CD4-positive, alpha-beta T cell treated with Interferon alpha-2 for 1 hour (primary cell): ENCODE measurements at places on chromosomes 11 and 22.

DNA sequence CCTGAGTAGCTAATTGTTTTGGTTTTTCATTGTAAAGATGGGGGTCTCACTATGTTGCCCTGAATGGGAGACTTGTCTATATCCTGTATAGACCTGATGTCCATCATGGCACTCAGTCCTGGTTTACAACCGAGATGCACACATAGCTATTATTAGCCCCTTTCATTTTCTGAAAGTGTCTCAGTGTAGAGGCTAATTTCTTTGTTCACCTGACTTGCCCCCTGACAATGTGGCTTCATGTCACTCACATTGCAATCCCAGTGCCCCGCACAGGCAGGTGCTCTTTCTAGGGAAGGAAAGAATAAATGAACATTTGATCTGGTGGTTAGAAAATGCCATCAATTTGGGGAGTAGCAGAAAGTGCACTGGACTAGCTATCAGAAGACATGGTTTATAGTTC lies 13.1 kb upstream of the KDM2A start:
- no peak for DNase-seq

DNA sequence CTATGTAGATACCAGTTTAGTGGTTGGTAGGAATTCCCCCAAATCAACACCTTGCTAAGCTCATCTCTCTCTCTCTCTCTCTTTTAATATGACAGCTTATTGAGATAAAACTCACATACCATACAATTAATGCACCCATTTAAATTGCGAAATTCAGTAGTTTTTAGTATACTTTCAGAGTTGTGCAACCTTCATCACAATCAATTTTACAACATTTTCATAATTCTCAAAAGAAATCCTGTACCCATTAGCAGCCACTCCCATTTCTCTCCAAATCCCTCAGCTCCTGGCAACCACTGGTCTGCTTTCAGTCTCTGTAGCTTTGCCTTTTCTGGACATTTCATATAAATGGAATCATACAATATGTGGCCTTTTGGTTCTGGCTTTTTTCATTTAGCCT lies 13.3 kb downstream of the NNMT start:
- DNase-seq, result no peak

- no peak for DNase-seq
Observed at GRCh38 chr22:32777987-32778386, 23.5 kb upstream of the TIMP3 start.

DNA sequence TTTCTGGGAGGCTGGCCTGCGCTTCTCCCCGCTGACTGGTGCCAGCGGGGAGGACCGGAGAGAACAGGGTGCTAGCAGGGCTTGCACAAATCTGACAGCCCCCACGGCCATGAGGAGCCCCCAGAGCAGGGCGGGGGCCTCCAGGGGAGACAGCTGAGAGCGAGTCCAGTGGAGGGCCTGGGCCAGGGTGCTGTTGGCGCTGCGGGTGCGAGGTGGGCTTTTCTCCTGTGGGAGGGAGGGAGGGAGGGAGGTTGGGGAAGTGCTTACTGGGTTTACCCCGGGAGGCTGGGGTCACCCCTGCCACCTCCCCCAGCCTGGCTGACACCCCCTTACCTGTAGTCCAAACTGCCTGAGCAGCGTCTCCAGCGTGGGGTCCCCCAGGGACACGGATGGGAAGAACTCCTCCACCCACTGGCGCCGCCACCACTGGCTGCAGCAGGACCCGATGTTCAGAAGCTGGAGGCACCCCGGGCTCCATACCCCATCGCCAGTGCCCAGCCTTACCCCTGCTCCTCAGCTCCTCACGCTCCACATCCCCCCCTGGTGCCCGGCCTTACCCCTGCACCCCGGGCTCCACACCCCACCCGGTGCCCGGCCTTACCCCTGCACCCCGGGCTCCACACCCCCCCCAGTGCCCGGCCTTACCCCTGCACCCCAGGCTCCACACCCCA lies 3.9 kb downstream of the LMF2 start:
- DNase-seq, result no peak

DNA sequence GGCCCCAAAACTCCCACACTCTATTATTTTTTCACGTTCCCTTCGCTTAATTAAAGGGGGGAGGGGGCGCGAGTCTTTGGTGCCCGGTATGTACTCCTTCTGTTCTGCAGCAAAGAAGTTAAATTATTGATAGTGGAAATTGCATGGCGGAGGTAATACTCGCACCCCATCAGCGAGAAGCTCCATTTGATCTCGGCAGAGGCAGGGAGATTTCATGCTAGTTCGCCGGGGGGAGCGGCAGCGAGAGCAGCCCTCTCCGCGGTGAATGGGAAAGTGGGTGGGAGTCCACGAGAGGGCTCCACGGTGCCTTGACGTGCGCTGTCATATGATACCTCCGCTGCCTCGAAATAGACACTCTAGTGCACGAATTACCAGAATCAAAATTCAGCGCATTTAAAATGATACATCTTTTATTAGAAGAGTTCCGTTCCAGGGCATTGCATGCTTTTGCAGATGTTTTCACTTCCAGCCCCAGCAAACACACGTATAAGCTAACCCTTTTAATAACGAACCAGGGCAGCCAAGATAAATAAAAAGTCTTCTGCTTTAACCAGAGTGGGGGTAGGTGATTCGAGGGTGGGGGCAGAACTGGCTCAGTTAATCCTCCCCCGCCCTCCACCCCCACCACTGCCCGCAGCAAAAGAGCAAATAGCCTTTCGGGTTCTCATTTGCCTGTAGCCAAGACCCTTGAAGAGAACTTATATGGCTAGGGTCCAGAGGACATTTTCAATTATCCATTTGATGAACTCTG lies 1.3 kb upstream of the BDNF start:
- no peak for DNase-seq

- DNase-seq, result no peak
Observed at GRCh38 chr11:12241401-12241800, 131.0 kb downstream of the MICAL2 start.

- no peak for DNase-seq
Observed at GRCh38 chr11:82234256-82234655, 499.4 kb downstream of the FAM181B start.

DNA sequence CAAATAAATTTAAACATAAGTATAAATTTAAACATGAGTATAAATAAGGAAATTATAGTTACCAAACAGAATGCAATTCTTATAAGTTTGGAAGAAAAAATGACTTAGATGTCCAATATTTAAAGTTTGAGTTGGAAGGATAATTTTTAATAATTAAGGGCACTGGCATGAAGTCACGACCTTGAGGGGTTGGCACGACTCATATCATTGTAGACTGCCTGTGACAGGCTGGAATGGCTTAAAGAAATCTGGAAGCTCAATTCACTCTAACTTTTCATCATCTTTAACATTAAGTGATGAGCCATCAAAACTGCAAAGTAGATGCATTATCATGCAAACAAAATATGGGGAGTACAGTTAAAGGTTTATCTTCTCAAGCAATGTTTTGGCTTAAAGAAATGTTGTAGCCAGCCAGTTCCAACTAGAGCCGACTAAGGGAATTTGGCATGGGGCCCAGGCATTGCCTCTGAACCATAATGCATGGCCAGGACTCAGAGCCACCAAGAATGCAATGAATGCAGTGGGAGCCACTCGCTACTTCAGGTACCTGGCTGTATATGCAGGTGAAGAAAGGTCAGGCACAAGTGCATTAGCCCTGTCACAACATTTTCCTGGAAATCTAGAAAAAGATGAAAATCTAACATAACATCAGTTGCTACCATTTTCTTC lies 33.4 kb downstream of the PGR start:
- DNase-seq, result no peak

- DNase-seq, result peak; percentile 76
Observed at GRCh38 chr11:45771193-45771565, 33.8 kb upstream of the SLC35C1 start.

DNA sequence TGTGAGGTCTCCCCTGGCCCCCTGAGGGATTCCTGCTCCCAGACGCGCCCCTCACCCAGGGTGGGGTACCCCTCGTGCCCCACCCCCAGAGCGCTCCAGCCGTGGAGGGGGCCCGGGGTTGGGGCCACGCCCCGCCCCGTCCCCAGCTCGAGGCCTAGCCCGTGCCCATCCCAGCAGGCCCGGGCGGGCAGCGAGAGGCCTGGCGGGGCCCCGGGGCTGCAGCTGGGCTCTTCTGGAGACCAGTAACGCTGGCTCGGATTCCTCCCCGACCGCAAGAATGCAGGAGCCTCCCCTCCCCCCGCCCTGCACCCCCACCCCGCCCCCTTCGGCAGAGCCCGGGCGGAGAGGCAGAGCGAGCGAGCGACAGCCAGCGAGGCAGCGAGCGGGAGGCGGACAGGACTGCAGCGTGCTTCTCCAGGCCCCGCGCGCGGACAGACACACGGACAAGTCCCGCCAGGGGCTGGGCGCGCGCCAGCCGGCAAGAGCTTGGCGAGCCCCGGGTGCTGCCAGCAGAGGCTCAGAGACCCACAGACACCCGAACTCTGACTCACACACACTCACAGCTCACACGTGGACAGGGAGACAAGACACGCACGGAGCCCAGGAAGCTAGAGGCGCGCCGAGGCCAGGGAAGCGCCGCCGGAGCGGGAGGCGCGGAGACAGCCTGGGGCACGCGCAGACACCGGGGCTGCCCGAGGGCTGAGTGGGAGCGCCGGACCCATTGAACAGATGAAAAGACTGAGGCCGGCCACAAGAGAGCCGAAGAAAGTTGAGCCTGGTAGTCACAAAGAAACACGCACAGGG lies 15.2 kb downstream of the BCL9L start:
- DNase-seq, result no peak

GRCh38 chr22:42670921-42671709 lies 21.9 kb upstream of the CYB5R3 start:
- peak; percentile 15 for DNase-seq

DNA sequence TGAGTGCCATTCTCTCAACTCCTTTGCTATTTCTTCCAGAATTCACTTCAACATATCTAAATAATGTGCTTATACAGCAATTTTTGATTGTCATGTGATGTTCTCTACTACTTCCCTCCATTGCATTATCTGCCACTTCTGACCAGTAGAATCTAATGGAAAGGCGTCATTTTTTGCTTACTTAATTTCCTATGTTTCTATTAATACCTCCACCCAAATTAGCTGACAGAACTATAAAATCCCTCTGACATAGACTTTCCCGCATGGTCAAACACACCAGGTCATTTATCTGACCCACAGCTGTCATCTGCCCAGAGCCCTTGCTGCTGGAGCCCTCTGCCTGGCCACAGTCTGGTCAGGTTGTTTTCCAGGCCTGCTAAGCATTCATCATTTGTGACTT lies 258.6 kb upstream of the NARS2 start:
- DNase-seq, result no peak

DNA sequence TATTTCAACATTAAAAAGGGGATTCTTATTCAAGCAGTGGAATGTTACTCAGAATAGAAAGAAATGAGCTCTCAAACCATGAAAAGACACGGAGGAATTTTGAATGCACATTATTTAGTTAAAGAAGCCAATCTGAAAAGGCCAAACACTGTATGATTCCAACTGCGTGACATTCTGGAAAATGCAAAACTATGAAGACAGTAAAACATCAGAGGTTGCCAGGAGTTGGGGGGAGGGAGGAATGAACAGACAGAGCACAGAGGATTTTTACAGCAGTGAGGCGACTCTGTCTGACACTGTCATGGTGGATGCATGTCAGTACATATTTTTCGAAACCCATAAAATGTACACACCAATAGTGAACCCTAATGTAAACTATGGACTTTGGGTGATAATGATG lies 22.9 kb upstream of the THY1 start:
- no peak for DNase-seq

GRCh38 chr11:42976636-42977217 lies 335.1 kb upstream of the API5 start:
- no peak for DNase-seq

DNA sequence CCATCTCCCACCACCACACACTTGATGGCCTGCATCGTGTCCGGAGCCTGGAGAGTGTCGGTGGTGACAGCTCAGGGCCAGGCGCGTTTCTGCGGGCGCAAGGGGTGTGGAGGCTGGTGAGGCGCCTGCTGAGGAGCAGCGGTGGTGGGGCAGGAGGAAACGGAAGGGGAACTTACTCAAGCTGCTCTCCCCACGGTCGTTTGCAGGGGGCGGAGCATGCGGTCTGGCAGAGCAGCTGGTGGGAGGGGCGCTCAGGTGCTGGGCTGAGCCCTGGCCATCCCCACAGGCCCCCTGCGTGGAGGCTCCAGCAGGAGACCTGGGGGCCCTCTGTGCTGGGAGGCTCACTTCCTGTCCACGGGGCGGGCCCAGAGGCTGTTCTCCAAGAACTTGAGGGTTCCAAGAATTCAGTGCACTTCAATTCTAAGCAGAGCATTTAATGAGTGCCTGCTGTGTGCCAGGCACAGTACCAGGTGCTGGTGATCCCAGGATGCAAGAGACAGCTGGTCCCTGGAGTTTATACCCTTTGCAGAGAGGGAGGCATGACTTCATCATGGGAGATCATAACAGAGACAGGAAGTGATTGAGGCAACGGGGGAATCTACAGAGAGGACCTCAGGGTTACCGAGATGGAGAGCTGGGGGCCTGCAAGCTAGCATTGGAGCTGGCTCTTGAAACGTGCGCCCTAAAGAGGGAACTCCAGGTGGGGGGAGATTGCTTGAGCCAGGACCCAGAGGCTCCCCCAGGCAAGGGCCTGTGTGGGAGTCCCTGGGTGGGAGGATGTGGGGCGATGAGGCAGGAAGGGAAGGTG lies at the start of gene RAC2:
Gene RAC2, minus strand, starts transcription at position 156 of the 808 bp plus-strand sequence. Its CDS starts 121 bp downstream, at position 35.
- peak; percentile 91 for DNase-seq

DNA sequence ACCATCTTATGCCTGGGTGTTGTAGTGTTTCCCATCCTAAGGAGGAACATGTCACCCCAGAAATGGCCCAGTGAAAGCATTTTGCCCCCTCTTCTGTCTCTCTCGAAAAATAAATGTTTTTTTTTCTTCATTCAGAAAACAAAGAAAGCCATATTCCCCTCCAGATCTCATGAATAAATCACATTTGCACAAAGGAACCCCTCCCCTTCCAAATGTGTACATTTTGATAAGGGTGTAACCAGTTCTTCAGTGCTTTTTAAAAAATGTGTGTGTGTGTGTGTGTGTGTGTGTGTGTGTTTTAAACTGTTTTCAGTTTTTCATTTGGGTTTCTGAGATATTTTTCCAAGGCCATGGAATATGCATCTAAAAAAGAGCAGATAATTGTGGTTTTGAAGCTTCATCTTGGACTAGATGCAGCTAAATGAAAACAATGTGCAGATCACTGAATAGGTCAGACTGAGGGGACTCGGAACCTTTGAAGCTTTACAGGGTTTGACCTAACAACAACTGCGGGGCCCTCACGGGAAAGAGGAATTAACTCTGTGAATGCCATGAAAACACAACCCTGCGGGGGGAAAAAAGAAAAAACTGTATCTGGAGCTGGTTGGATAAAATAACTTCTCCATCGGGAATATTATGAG lies 76.4 kb downstream of the YAP1 start:
- DNase-seq, result no peak
